ENCODE measurements at places on chromosomes 3 and 15. TPM values are rescaled to one million over a fixed set of nuclear protein-coding genes. Genes with fewer than 3 reads are reported as not detected.

Gene HIGD2B
- total RNA-seq = not detected

Gene CTNNB1
- total RNA-seq = 818 TPM

Gene HES1
- total RNA-seq = 24.2 TPM

Gene IMPG2
- total RNA-seq = 0.23 TPM

Gene SAMMSON
- total RNA-seq = not detected

Gene LRRC31
- total RNA-seq = not detected

Gene SMAD6
- 92.1 TPM for total RNA-seq
